ENCODE measurements at places on chromosomes 3 and 15.

- no peak for DNase-seq
Measured at GRCh38 chr15:52529341-52529924, 753 bp upstream of the MYO5A start.

GRCh38 chr3:49019941-49020329 is 1.6 kb upstream of the DALRD3 start:
- DNase-seq = no peak

GRCh38 chr3:13235079-13235478 is 161.8 kb upstream of the IQSEC1 start:
- DNase-seq = no peak

DNA sequence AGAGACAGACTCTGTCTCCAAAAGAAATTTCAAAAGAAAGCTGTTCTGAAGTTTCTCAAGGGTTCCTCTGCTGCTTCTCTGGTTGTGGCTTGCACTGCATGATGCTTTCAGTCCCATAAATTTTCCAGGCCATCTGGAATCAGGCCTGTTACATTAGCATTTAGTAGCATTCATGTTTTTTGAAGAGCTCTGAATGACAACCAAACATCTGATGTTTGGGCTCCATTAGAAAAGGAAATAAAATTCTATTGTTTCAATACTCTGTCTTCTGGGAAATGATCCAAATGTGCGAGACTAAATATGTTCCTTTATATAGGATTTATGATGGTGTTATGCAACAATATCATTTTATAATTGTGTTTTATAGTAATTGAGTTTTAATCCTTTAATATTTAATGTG is 455.8 kb downstream of the GABRG3 start:
- peak; percentile 24 for DNase-seq

- DNase-seq = no peak
Measured at GRCh38 chr15:39587731-39588530, 7.1 kb downstream of the THBS1 start.

GRCh38 chr3:142056656-142057330 is 92.6 kb downstream of the TFDP2 start:
- DNase-seq = peak; percentile 15

GRCh38 chr3:63727233-63727632 is 74.8 kb downstream of the SNTN start:
- no peak for DNase-seq

DNA sequence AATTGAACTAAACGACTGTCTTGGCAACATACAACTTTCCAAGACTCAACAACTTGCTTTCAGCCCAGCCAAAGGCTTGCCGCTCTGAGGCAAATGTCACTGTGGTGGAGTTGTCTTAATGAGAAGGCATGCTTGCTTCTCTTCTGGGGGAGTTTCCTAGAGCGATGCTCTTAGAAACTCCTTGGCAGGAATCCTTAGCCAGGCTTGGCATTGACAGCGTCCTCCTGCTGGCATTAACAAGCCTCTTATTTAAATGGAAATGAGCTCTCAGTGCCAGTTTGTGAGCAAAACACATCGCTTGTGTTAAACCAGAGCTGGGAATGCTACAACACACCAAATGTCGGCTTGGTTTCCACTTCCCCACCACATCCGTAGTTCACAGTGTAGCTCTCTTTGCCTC is 265.5 kb upstream of the TPRG1 start:
- DNase-seq = no peak

DNA sequence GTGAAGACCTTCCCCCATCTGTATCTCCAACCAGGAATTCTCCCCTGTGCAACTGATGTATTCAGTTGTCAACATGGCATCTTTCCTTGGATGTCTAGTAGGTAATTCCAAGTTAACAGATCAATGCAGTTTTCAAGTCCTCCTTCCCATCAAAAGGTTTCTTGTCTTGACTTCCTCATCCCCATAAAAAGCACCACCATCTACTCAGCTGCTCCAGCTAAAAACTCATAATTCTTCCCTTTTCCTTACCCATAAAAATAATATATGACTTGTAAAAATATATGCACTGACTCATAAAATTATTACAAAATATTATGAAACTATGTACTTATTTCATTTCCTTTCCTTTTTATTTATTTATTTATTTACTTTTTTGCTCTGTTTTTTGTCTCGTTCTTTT is 5.0 kb upstream of the CAND2 start:
- no peak for DNase-seq

DNA sequence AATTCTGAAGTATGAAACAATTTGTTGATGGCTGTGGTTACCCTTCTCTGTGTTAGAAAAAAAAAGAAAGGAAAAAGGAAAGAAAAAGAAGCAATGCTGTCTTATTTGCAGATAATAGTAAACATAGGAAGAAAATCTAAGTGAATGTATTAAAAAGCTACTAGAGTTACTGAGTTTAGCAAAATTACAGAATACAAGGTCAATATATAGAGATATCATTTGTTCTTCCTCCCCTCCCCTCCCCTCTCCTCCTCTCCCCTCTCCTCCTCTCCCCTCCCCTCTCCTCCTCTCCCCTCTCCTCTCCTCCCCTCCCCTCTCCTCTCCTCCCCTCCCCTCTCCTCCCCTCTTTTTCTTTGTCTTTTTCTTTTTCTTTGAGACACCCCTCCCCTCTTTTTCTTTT is 69.1 kb downstream of the ANP32A start:
- DNase-seq = no peak

DNA sequence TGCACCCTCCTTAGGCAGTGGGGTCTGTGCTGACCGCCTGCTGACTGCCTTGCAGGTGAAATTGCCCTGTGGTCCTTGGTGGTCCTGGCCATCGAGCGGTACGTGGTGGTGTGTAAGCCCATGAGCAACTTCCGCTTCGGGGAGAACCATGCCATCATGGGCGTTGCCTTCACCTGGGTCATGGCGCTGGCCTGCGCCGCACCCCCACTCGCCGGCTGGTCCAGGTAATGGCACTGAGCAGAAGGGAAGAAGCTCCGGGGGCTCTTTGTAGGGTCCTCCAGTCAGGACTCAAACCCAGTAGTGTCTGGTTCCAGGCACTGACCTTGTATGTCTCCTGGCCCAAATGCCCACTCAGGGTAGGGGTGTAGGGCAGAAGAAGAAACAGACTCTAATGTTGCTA is 2.4 kb downstream of the RHO start:
- no peak for DNase-seq

DNA sequence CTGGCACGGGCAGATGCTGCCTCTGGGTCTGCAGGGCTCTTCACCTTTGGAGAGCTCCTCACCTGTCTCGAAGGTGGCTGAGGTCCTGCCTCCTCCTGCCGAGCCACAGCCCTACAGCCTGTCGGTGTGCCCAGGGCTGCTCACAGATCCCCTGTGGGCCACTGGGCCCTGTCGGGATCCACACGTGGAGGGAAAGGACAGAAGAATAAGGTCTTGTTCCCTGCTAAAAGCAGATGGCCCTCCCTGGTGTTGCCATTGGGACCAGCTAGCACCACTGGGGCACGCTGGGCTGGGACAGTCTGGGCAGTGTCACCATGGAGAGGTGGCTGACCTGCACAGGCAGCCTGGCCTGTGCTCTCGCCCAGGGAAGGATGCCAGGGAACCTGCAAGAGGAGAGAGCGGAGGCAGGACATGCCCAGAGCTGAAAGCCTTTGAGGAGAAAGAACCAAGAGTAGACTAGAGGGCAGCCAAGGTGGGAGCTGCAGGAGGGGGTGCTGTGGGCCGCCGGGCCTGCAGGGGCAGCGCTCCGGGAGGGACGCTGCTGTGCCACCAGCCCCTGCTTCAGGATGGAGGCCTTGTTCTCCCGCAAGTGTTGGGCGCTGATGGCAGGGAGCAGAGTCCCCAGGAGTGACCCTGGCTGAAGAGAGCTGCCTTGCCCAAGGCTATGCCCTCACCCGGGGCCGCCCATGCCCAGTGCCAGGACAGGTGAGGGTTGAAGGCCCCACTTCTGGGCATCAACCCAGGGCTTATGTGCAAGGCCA is 210.2 kb downstream of the XXYLT1 start:
- DNase-seq = no peak

DNA sequence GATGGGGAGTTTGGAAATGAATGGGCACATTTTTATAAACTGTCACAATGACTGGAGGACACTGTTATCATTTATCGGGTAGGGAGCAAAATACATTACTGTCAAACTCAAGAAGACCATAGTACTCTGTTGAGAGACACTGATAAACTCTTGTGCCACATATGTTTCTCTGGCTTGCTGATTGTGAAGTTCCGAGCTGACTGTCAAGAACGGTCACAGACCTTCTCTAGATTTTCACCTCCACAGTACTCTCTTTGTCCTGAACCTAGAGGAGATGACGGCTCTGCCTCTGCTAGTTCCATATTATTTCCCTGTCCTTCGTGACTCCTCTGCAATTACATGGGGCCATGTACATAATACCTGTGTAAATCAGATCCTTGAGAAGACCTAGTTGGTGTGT is 451.9 kb downstream of the LPP start:
- no peak for DNase-seq

DNA sequence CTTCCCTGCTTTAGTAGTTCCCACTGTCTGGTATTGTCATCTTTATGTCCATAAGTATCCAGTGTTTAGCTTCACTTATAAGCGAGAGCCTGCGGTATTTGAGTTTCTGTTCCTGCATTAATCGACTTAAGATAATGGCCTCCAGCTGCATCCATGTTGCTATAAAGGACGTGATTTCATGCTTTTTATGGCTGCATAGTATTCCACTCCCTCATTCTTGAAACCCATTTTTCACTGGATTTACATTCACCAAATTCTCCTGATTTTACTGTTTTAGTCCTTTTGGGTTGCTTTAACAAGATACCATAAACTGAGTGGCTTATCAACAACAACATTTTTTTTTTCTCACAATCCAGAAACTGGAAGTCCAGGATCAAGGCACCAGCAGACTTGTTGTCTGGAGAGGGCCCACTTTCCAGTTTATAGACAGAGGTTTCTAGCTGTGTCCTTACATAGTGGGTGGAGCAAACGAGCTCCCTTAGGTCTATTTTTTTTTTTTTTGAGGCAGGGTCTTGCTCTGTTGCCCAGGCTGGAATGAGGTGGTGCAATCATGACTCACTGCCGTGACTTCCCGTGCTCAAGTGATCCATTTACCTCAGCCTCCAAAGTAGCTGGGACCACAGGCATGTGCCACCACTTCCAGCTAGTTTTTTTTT is 6.1 kb upstream of the TICRR start:
- DNase-seq = no peak

GRCh38 chr3:56137415-56137814 is 330.9 kb downstream of the ERC2 start:
- no peak for DNase-seq

DNA sequence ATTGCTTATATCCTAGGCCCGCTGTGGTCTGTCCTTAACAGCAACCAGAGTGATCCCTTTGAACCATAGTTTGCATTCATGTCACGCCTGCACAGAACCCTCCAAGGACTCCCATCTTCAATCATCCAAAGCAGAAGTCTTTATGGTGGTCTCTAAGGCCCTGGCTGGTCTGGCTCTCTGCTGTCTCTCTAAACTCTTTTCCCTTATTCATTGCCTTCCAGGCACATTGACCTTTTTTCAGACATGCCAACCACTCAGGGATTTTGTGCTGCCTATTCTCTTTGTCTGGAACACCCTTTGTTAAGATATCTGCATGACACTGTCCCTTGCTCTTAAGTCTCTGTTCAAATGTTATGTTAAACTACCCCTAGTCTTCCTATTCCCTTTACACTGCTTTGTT is 21.9 kb upstream of the ZBTB47 start:
- peak; percentile 21 for DNase-seq

DNA sequence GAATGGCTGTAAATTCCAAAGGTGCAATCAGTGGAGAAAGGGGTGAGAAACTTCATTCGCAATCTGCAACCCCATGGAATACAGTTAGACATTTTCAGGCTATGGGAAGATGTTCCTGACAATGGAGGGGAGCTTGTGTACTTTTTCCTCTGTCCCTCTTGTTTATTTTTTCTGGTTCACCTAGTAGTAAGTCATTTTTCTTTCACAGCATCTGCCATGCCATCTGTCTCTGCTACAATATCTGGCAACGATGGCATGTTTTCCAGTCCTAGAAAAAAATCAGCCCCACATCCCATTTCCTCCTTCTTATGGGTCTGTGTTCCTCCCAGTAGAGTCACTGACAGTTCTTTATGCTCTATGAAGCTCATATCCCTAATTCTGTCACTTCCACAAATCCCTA is 76.0 kb downstream of the SSR3 start:
- no peak for DNase-seq

GRCh38 chr3:193080821-193081365 is 160.1 kb upstream of the PLAAT1 start:
- DNase-seq = no peak

DNA sequence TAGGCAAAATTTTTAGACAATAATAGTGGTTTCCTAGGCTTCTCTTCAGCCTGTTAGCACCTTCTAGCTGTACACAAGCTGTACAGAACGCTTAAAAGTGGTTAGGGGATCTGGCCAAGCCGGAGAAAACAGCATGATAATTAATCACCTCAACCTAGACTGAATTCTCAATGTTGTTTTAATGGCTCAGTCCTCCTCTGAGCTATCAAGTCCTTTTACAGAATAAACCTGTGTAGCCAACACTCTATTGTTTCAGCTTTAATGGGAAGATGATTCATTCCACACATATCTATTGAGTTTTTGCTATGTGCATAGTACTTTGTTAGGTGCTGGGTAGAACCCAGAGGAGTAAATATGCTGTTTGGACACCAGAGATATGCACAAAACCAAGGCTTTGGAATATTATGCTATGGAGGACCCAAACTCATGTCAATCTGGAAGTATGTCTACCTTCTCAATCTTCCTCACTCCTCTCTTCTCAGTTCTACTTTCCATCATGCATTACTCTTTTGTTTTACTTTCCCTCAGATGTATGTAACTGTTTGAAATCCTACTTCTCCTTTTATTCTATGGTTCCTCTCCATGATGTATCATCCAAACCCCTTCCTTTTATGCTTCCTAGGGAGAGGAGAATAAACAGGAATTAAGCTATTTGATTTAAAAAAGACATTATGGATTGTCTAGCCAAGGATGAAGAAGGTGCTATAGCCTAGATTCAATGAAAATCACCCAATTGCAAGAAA is 27.6 kb upstream of the UBE2E2 start:
- DNase-seq = no peak

GRCh38 chr3:38267662-38268061 is 2.0 kb downstream of the SLC22A13 start:
- no peak for DNase-seq

- DNase-seq = no peak
Measured at GRCh38 chr3:197363553-197364409, 65.4 kb upstream of the DLG1 start.

DNA sequence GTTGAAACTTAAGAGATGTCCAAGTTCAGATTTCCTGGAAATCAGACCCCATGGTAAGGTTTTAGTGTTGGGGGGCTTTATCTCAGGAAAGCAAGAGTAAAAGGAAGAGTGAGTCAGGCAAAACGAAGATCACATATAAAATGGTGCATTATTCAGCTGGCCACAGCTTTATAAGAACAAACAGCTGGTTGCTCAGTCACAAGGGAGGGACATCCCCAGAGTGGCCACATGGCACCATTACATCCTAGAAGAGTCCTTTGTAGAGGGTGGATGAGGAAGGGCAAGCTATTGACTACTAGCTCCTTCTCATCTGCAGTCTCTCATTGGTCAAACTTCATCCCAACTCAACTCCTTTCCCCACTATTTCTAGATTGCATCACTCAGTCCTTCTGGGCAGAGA is 68.3 kb upstream of the COL8A1 start:
- no peak for DNase-seq

Measured in eye (tissue), 1 donor.